Right ventricle myocardium superior (tissue), 1 donor: ENCODE measurements at places on chromosomes 7 and 10. TPM values are rescaled to one million over a fixed set of nuclear protein-coding genes. Genes with fewer than 3 reads are reported as not detected.
A peak's percentile ranks its signal among the peaks of the same experiment; 100 is the strongest.

PTTG1IP2 gene
- total RNA-seq = not detected

CALML5 gene
- total RNA-seq = not detected

WNT2 gene
- not detected for total RNA-seq

XRCC2 gene
- total RNA-seq = 0.38 TPM

NEURL1 gene
- 0.05 TPM for total RNA-seq

ITIH5 gene
- 8.5 TPM for total RNA-seq

NXPH1 gene
- not detected for total RNA-seq

GJD4 gene
- total RNA-seq = not detected

MEST gene
- total RNA-seq = 6.4 TPM

PRKG1 gene
- 28.2 TPM for total RNA-seq

CRHR2 gene
- 0.24 TPM for total RNA-seq

PILRA gene
- total RNA-seq = 3.6 TPM

HDAC9 gene
- 22.8 TPM for total RNA-seq

SAMD9 gene
- 2.7 TPM for total RNA-seq

ENKUR gene
- not detected for total RNA-seq

DNA sequence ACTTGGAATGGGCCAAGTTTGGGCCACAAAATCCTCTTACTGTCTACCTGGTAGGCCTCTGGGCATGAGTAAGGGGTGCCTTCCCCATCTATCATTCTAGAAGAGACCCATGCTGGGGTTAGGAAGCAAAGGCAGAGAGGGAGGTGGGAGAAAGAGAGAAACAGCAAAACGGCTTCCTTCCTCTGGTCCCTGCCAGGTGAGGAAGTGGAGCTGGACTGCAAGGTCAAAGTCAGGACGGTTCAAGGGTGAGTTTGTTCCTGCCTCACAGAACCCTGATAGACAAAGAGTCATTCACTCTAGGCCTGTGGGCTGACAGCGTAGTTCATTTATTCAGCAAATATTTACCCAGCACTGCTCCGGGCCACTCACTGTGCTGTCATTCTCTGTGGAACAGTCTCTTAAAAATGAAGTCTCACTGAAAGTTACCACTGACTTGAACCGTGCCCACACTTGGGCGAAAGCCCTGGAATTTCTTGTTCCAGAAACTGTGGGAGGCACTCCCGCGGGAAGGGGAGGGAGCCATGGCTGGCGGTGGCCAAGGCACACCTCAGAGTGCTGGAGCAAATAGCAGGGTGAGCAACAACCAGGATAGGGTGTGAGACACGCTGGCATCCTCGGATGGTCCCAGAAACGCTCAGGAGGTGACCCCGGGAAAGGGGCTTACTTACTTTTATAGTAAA is 26.2 kb upstream of the ECHDC3 start:
- DNase-seq = no peak

- no peak for DNase-seq
Measured at GRCh38 chr10:22780474-22780885, 66.1 kb upstream of the PIP4K2A start.

GRCh38 chr7:75650681-75651080 is 88.1 kb downstream of the HIP1 start:
- DNase-seq = peak; percentile 85

- DNase-seq = no peak
Measured at GRCh38 chr7:111264981-111265380, 174.1 kb downstream of the LRRN3 start.

DNA sequence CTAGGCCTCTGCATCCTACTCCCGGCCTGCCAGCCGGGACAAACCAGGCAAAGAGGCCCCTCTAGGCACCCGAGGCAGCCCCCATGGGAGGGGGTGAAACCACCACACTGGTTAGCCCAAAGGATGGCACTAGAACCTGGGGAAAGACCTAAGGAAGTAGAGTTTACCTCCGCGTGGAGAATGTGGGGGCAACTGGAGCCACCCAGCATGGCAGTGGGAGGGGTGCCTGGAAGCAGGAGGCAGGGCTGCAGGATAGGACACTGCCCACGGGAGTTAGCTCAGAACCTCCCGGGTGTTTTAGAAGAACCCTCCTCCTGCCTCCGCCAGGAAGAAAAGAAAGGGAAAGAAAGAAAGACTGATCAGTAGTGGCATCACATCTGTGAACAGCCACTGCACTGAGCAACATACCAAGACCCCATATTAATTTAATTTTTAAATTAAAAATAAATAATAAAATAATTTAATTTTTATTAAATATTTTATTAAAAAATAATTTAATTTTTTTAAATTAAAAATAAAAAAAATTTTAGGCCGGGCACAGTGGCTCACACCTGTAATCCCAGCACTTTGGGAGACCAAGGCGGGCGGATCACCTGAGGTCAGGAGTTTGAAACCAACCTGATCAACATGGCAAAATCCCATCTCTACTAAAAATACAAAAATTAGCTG is 11.2 kb downstream of the AIFM2 start:
- DNase-seq = no peak

DNA sequence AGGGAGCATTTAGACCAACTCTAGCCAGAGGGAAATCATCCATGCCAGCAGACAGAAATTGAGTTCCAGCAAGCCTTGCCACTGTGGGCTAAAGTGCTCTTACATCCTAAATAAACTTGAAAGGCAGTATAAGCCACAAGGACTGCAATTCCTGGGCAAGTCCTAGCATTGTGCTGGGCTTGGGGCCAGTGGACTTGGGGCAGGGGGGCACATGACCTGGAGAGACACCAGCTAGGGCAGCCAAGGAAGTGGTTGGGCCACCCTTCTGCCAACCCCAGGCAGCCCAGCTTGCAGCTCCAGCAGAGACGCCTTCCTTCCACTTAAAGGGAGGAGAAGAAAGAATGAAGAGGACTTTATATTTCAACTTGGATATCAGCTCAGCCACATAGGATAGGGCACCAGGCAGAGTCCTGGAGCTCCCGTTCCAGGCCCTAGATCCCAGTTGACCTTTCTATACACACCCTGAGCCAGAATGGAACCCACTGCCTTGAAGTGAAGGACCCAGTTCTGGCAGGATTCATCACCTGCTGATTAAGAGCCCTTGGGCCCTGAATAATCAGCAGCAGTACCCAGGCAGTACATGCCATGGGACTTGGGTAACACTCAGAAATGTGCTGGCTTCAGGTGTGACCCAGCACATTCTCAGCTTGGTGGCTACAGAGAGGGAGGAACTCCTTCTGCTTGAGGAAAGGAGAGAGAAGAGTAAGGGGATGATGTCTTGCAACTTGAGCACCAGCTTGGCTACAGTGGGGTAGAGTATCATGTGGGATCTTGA is 153.0 kb downstream of the GNAI1 start:
- DNase-seq = no peak

DNA sequence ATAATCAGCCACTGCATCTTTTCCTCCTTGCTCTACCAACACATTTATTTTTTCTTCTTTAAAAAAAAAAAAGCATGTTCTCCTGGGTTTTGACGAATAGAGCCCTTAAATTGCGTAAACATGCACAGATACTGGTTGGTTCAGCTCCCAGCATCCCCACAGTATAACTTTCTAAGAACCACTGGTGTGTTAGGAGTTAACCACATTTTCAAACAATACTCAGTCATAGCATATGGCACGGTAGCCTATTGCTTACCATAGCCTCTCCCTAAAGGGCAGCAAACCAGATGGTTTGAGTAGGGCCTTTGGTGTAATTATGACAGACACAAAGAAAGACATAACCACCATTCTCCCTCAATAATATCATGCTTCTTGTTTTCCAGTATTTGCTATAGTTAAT is 145.0 kb downstream of the LRRC4 start:
- no peak for DNase-seq

GRCh38 chr10:34477249-34477648 is 337.8 kb downstream of the PARD3 start:
- DNase-seq = no peak

GRCh38 chr10:132847416-132847777 is 61.5 kb upstream of the NKX6-2 start:
- DNase-seq = no peak

DNA sequence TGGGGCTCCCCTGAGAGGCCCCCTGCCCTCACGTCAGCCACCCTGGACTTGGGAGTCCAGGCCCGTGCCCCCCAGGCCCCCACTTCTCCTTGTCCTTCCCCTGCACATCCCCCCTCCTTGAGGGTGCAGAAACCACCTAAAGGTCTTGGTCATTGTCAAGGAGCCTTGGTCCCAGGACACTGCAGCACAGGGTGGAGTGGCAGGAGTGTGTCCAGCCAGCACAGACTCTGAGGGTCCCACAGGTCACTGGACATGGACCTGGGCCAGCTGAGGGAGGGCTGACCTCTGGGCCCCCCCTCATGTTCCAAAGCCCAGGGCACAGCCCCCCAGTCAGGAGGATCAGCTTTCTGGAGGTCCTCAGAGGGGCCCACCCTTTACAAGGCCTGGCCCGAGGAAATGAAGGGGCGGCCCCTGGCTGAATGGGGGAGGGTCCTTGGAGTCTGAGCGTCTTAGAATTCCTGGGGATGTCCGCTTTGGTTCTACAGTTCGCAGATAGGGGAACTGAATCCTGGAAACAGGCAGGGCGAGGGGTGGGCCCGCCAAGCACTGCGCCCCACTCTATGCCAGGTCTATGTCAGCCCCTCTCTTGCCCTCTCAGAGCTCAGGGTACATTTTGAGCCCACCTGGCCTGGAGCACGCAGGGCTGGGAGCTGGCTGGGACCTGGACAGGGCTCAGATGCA is 54.0 kb downstream of the PWWP2B start:
- peak; percentile 35 for DNase-seq

GRCh38 chr7:1103789-1104515 is 16.0 kb downstream of the GPER1 start:
- DNase-seq = peak; percentile 24

GRCh38 chr7:158386866-158387545 is 200.6 kb downstream of the PTPRN2 start:
- peak; percentile 16 for DNase-seq

DNA sequence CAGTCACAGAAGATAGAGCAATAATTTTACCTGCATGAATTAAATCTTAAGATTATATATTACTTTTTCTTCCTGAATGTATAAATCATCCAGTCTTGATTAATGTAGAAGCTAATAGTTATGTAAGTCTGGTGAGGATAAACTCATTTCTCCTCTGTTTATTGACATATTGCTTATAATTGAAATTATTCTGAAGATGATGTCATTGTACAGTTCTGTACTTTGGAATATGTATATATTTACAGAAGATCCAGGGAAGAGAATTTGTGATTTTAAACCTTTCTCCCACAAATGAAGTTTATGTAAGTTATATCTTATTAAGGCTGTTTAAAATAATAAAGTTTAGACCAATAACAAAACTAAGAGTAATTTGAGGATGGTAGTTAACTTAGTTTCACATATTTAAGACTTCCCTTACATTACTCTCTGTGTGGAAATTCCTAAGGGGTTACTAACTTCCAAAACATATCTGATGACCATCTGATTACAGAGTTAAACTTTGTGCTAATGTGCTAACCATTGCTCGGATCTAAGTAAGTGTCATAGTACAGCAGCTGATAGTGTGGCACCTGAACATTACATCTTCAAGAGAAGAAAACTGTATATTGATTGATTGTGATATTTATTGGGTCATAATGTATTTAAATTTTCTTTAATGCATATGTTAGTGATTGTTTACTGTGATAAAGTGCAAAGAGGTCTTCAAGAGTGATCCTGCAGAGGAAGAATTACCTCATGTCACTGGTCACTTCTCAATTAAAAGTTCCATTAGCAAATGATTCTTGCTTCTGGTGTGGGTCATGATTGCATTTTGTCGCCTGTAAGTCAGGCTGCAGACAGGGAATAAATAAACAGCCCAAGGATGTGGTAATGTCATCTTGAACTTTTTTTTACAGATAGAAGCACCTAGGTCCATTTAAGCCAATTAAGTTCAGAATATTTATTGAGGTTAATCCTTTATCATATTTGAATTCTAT is 96.9 kb downstream of the UBE3C start:
- no peak for DNase-seq

GRCh38 chr7:35258125-35258867 is 4.4 kb upstream of the TBX20 start:
- no peak for DNase-seq

DNA sequence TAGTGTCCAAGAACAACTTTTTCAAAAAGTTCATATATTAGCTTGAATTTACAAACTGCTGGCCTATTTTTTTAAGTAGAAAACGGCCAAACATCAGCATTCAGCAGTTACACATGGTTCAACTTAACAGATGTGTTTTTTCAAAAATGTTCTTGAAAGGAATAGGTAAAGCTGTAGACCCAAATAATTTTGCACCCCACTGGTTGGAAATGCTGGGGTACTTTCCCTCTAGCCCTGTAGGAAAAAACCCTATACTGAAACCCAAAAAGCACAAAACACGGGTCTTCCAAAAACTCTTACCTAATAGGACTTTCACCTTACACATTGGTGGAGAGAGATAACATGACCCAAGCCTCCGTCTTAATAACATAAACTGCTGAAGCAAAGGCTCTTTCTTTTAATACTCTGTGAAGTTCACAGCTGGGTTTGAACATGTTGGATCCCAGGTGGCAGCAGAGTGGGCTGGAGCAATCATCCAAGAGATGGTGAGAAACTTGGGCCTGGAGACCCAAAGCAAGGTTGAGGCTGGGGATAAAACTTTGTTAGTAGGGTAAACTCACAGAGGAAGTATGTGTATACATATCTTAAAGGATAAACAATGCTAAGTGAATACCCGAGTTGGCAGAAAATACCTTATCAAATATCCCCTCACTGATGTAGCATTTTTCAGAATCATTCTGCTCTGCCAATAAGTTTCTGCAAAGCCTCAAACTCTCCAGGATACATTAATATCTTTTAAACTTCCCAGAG is 629 bp upstream of the DNAJC9 start:
- DNase-seq = no peak

GRCh38 chr7:128302139-128302538 is 41.6 kb downstream of the RBM28 start:
- DNase-seq = peak; percentile 45
